Cortex of kidney (tissue), 1 donor: ENCODE measurements at places on chromosomes 11 and 22.

DNA sequence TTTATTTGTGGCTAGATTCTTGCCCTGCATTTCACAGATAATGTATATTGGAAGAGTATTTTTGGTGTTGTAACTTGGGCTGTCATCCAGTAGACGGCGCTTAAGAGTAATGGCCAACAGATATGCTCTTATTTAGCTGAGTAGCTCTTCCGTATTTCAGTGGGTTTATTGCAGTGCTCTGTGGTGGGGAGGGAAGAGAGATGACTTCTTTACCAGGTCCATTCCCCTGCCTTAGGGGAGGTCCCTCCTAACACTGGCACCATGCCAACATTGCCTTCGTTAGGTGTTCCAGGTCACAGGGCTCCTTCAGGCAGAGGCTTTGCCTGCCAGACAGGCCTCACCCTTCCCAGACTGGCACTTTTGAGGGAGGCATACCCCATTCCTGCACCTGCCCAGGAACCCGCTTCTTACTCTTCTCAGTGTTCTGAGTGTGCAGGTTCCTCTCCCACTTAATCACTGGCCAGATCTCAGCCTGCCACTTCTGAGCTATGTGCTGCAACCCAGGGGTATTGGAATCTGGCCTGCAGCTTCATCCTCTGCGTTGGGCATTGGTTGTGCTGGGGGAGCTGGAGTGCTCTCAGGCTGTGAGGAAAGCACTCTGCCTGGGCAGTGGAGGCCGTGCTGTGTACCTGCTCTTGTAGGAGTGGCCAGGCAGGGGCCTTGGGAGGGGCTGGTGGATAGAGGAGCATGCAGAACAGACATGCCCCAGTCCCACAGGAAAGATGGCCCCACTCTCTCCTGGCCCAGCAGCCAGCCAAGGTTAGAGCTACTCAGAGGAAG, 29.4 kb upstream of the SLN start:
- no peak for DNase-seq

- DNase-seq, result no peak
These were observed 18.7 kb upstream of the PPFIA1 start for GRCh38 chr11:70251659-70252321.

DNA sequence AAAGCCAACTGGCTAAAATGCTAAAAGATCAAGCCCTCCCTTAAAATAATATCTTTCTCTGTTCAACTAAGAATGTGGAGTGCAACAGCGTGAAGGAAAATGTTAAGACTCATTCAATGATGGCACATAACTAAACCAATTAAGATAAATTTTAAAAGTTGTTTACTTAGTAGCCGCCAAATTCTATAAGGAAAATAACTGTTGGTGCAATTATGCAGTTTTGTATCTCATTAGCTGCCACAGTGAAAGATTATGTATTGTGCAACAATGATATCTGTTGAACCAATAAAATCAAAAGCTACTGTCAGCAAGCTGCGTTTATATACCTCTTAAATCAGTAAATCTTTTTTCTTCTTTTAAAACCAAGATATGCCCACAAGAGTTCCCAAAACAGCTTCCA, 55.5 kb downstream of the SIK3 start:
- DNase-seq, result no peak

GRCh38 chr11:102436561-102436960, 16.0 kb downstream of the TMEM123 start:
- no peak for DNase-seq

GRCh38 chr11:78514922-78515502, 59.7 kb downstream of the NARS2 start:
- DNase-seq, result no peak

DNA sequence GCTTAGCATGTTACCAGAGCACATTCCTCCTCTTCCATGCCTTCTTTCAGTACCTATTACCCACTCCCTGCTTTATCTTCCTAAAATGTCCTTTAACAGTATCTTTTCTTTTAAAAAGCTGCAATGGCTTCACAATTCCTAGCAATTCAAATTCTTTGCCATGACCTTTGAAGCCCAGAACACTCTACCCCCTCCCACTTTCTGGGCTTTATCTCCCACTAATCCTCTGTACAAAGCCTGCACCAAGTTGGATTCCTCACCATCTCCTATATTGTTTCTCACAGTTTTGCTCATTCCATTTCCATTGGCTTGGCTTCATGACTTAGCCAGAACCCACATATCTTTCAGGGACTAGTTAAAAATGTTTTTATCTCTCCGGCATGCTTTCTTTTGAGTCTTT, 80.9 kb downstream of the FAM76B start:
- DNase-seq, result no peak

DNA sequence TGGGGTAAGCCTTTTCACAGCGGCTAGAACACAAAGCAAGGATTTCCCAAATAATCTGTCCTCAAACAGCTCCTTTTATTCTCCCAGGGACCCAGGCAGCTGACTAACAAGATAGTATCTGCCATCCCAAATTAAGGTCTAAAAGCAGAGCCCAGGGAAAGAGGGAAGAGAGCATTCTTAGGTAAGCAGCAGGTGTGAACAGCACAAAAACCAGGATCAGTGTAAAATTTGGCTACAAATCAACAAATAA, 79.9 kb downstream of the RBMXL2 start:
- DNase-seq, result no peak
